CD4-positive, alpha-beta T cell treated with Interleukin-4 for 1 hour (primary cell): ENCODE measurements at places on chromosomes 3 and 15.

GRCh38 chr3:47120138-47120537, 43.8 kb downstream of the SETD2 start:
- DNase-seq = no peak

DNA sequence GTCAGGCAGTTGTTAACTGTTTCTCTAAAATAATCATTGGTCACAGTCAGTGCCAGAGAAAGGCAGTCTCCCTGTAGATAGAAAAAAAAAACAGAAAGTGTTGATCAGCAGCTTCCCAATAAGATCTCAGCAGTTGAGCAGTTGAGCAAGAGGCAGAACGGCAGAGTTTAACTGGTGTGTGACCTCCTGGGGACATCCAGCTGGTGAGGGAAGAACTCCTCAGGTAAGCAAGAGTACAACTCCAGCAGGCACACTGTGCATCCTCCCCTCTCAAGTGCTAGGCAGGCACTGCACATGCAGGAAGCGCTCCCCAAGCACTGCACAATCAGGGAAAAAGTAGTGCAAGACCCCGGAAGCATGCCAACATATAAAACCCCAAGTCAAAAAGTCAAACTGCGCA, 1287.2 kb downstream of the NSUN3 start:
- no peak for DNase-seq

DNA sequence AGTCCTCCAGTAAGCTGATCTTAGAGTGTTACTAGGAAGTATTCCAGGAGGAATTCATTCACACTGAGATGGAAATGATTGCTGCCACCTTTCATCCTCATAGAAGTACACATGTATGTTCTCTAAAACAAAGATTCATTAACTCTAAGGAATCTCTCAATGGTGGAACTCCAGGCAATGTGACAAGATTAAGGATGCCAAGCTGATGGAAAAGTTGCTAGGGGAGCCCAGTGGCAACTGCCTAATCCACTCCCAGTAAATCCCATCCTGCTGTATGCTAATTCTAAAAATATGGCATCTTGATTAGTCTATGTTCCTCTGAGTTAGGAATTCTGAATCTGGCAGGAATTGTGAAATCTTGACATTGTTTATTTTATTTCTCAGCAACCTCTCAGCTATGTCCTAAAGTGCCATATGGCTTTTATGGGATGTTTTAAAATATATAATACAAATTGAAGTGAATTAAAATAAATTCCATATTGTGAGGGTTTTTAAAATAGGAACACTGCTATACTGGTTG, 210.0 kb upstream of the TRIM42 start:
- no peak for DNase-seq

- no peak for DNase-seq
These were observed 42.9 kb upstream of the ROPN1 start for GRCh38 chr3:124034844-124035152.

DNA sequence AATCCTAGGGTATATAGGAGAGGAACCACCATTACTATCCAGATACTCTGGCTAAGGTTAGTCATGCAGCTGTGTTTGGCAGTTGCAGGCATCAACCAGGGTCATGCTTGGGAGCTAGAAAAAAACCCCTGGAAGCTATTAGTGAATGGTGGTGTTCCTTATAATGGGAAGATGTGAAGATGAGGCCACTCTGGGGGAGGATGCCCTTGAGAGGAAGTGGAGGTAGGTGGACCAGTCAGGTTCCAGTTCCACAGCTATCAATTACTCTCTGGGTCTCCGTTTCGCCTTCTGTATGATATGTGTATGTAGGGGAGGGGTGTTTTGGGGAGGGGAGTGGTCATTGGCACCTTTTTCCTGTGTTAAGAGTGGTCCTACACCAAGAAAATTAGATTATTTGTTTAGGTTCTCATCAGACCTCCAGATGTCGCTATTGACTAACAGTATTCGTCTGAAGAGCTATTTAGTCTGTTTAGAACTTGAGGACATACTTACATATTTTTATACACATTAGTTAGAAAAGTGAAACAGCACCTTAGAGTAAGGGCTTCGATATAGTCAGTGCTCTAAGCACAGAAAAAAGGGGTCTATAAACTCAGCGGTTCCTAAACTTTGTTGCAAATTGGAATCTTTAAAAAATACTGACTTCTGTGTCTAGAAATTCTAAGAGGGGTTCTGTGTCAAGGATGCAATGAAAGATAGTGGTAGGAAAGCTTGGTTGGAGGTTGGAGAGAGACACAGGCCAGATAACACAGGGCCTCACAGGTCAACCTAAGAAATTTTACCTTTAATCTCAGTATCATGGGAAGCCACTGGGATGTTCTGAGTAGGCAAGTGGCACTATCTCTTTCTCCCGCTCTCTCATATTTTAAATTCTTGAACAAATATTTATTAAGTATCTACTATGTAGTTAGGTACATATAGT, 9.1 kb upstream of the HPS3 start:
- peak; percentile 74 for DNase-seq
